H1 (cell line): ENCODE measurements at places on chromosomes 2 and 18.
A peak's percentile ranks its signal among the peaks of the same experiment; 100 is the strongest.

GRCh38 chr18:71583252-71583651 lies 960.9 kb downstream of the CBLN2 start:
- no peaks in the 10 kb centered on the region for H3K27me3 ChIP-seq
- H3K27ac ChIP-seq, result no peak overlapping the region
- H3K4me1 ChIP-seq, result no peaks in the 10 kb centered on the region
- H3K4me3 ChIP-seq, result no peak overlapping the region
- no peak for DNase-seq
- no peaks in the 10 kb centered on the region for H3K36me3 ChIP-seq

GRCh38 chr18:77530732-77531131 lies 281.1 kb downstream of the GALR1 start:
- no peak overlapping the region for H3K27ac ChIP-seq
- no peaks in the 10 kb centered on the region for H3K27me3 ChIP-seq
- DNase-seq, result no peak
- H3K4me1 ChIP-seq, result no peaks in the 10 kb centered on the region

DNA sequence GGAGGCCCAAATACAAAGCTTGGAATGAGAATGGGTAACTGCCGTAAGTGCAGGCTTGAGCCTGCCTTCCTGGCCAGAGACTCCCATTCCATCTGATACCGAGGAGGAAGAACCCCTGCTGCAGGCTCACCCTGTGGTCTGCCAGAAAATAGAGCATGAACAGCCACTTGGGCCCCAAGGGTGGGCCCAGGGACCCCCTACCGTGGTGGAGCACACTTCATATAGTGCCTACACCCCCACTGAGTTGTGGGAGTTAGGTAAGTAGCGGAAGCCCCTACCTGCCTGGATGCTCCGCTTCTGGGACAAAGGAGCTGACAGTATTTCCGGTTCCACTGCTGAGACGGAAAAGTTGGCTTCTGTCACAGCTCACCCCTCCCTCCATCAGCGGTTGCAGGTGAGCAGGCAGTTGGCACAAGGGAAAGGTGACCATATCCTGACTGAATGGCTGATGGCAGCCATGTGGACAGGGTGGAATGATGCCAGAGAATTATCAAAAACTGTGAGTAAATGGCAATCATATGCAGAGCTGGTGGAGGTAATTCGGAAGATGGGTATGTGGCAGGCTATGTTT lies 11.5 kb upstream of the C2orf42 start:
- H3K27ac ChIP-seq, result no peak overlapping the region
- no peak for DNase-seq
- no peaks in the 10 kb centered on the region for H3K4me1 ChIP-seq
- H3K36me3 ChIP-seq, result no peaks in the 10 kb centered on the region
- no peak overlapping the region for H3K4me3 ChIP-seq
- no peaks in the 10 kb centered on the region for H3K27me3 ChIP-seq

GRCh38 chr2:3462493-3463104 lies 56.7 kb downstream of the ADI1 start:
- no peak overlapping the region for H3K27ac ChIP-seq
- H3K4me3 ChIP-seq, result no peak overlapping the region
- peaks cover 5% of the 10 kb centered on the region for H3K4me1 ChIP-seq
- H3K36me3 ChIP-seq, result no peaks in the 10 kb centered on the region
- DNase-seq, result no peak

GRCh38 chr2:112168422-112169124 lies 30.4 kb downstream of the FBLN7 start:
- no peak for DNase-seq
- H3K4me3 ChIP-seq, result no peak overlapping the region

DNA sequence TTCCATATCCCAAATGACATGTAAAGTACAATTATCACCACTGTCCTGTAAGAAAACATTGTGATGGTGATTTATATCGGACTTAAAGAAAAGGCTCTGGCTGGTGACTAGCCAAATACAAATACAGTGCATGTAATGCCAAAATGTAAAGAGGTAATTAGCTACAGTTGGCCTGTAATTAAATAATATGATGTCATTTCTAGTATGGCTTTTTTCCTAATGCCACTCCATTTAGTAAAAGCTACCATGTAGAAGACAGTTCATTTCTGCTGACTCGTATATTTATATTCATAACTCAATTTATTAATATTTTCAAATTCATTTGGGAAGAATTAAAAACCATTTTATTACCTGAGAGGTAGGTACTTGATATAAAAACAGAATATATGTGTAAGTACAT lies 815.7 kb downstream of the ERBB4 start:
- H3K36me3 ChIP-seq, result no peaks in the 10 kb centered on the region
- no peak overlapping the region for H3K4me3 ChIP-seq
- DNase-seq, result no peak

DNA sequence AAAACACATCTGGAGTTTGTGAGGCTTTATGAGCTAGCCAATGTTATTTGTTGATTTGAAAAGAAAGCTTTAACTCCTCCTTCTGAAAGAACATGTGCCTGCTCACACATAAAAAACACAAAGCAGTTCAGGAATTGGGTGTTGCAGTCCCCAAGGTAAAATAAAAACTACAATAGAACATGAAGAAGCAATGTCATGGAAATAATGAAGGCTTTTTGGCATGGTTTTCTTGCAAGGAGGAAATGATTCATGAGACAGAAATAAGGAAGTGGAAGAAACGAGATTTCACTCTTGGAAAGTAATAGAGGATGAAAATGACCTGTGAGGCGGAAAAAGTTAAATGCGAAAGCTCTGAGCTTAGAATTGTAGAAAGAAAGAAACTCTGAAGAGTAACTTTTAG lies 81.1 kb downstream of the TRIB2 start:
- H3K4me1 ChIP-seq, result no peaks in the 10 kb centered on the region
- H3K4me3 ChIP-seq, result no peak overlapping the region
- H3K36me3 ChIP-seq, result no peaks in the 10 kb centered on the region
- no peak overlapping the region for H3K27ac ChIP-seq
- no peaks in the 10 kb centered on the region for H3K27me3 ChIP-seq

GRCh38 chr2:107743274-107743673 lies 83.4 kb upstream of the RGPD4 start:
- no peak for DNase-seq
- H3K36me3 ChIP-seq, result no peaks in the 10 kb centered on the region
- H3K4me3 ChIP-seq, result no peak overlapping the region
- no peaks in the 10 kb centered on the region for H3K27me3 ChIP-seq

GRCh38 chr2:60439219-60439974 lies 114.1 kb downstream of the BCL11A start:
- no peaks in the 10 kb centered on the region for H3K36me3 ChIP-seq
- H3K27ac ChIP-seq, result no peak overlapping the region
- H3K27me3 ChIP-seq, result no peaks in the 10 kb centered on the region

GRCh38 chr2:72145289-72145657 lies 2.4 kb downstream of the CYP26B1 start:
- H3K27me3 ChIP-seq, result peaks cover 93% of the 10 kb centered on the region
- H3K27ac ChIP-seq, result no peak overlapping the region
- H3K4me3 ChIP-seq, result peak overlapping the region; percentile 54

DNA sequence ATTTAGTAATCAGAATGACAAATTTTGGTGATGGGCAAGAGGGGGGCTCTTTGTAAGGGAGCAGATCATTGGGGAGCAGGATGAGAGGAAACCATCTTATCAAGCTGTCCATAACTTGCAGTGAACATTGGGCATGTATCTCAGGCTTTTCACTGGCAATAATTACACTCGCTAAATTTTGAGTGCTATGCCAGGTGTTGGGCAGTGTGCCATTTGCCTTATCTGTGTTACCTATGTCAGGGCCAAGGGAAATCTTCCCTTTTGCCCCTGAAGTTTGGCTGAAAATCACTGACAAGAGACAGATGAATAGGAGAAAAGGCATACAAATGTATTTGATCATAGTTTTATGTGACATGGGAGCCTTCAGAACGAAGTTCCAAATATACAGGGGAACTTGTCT lies 39.0 kb downstream of the NOSTRIN start:
- H3K27ac ChIP-seq, result no peak overlapping the region
- no peaks in the 10 kb centered on the region for H3K27me3 ChIP-seq
- no peaks in the 10 kb centered on the region for H3K4me1 ChIP-seq
- H3K4me3 ChIP-seq, result no peak overlapping the region
- no peaks in the 10 kb centered on the region for H3K36me3 ChIP-seq
- DNase-seq, result no peak

- H3K27me3 ChIP-seq, result no peaks in the 10 kb centered on the region
- H3K36me3 ChIP-seq, result peaks cover 10% of the 10 kb centered on the region
- no peak for DNase-seq
- H3K4me1 ChIP-seq, result no peaks in the 10 kb centered on the region
Measured at GRCh38 chr2:206305523-206306245, 31.2 kb downstream of the ZDBF2 start.

DNA sequence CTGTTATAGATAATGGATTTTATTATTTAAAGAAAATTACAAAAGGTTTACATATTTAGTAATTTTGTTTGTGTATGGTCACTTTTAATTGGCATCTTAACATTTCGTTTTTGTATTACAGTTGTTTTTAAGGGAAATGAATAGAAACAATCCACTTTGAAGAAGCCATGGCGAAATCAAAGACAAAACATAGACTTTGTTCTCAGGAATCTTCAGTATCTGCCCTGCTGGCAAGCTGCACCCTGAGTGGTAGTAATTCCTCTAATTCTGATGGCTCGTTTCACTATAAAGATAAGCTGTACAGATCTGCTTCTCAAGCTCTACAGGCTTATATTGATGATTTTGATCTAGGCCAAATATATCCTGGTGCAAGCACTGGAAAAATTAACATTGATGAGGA lies 2.7 kb downstream of the C18orf54 start:
- H3K27ac ChIP-seq, result no peak overlapping the region
- peaks cover 2% of the 10 kb centered on the region for H3K4me1 ChIP-seq
- H3K36me3 ChIP-seq, result peaks cover 10% of the 10 kb centered on the region
- H3K4me3 ChIP-seq, result no peak overlapping the region
- no peak for DNase-seq
- no peaks in the 10 kb centered on the region for H3K27me3 ChIP-seq

- no peaks in the 10 kb centered on the region for H3K27me3 ChIP-seq
- no peak overlapping the region for H3K4me3 ChIP-seq
- H3K36me3 ChIP-seq, result no peaks in the 10 kb centered on the region
- H3K27ac ChIP-seq, result no peak overlapping the region
- no peak for DNase-seq
- H3K4me1 ChIP-seq, result no peaks in the 10 kb centered on the region
Measured at GRCh38 chr2:8552293-8552801, 129.5 kb upstream of the ID2 start.

GRCh38 chr2:213238753-213239495 lies 45.3 kb upstream of the SPAG16 start:
- no peak overlapping the region for H3K27ac ChIP-seq
- H3K27me3 ChIP-seq, result no peaks in the 10 kb centered on the region
- H3K4me1 ChIP-seq, result no peaks in the 10 kb centered on the region
- no peak overlapping the region for H3K4me3 ChIP-seq

DNA sequence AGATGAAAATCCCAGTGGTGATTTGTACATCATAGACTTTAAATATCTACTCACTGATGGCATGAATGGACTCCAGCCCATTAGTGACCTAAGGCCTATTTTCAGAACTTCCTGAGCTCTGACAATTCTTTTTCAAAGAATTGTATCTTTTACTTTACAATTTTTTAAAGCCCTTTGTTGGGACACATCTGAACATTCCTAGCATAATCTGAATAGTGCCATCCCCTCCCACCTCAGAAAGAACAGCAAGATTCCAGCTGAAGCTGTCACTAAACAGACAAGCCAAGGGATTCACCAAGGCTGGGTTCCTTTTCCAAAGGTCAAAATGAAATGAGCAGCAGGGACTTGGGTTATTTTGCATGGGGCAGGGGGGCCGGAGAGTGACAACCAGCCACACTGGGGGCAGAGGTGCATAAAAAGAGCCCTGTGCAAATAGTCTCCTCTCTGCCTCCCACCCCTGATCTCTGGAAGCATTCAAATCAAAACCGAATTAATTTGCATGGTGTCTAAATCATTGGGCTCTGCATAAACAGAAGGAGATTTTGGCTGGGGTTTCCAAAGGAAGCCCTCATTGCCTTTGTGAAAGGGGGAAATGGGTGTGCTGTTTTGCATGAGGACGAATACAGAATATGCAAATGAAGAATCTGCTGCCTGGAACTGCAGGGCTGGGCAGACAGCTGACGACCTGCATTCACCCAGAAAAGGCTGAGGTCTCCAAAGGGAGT lies 17.2 kb downstream of the EPHA4 start:
- no peak for DNase-seq
- no peaks in the 10 kb centered on the region for H3K27me3 ChIP-seq
- peaks cover 17% of the 10 kb centered on the region; the same call in 1 of the 2 replicates for H3K4me1 ChIP-seq
- H3K27ac ChIP-seq, result no peak overlapping the region

- no peak overlapping the region for H3K4me3 ChIP-seq
- H3K4me1 ChIP-seq, result peaks cover 11% of the 10 kb centered on the region; the same call in 1 of the 2 replicates
- H3K27ac ChIP-seq, result no peak overlapping the region
Measured at GRCh38 chr2:215970425-215970824, 42.9 kb downstream of the MREG start.

GRCh38 chr18:58446391-58447060 lies 182.4 kb downstream of the ALPK2 start:
- no peak for DNase-seq
- no peak overlapping the region for H3K27ac ChIP-seq
- no peak overlapping the region for H3K4me3 ChIP-seq

DNA sequence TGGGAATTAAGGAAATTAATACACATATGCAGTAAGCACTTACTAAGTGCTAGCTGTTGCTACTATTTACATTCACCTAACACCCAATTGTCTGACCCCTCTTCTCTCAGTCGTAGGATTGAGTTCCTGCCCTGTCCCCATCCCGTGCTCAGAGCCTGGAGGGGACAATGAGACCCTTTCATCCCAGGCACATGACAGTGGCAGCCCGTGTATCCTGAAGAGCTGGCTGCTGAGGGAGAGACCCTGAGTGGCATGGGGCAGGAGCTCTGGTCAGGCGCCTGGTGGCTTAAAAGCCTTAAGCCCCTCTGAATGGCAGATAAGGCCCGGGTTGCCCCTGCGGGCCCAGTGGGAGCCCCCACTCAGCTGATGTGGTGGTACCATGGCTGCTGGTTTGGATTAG lies 99.0 kb downstream of the DYSF start:
- no peak for DNase-seq
- no peak overlapping the region for H3K27ac ChIP-seq
- H3K27me3 ChIP-seq, result no peaks in the 10 kb centered on the region
- no peak overlapping the region for H3K4me3 ChIP-seq
- no peaks in the 10 kb centered on the region for H3K4me1 ChIP-seq
- no peaks in the 10 kb centered on the region for H3K36me3 ChIP-seq

DNA sequence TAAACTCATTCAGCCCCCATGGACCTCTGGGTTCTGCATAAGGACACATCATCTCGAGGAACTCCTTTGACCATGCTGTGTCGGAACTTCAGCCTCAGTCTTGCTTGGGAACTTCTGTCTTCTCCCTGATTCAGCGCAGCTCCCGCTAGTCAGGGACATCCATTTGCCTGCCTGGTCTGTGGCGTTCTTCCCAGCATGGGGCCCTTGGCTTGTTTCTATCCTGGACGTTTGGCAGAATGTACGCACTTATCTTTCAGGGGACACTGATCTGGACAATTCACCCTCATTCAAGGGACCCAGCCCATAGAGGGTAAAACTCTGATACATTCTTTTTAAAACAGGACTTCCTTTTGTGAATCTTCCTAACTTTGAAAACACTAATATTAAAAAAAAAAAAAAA lies 75.8 kb upstream of the WIPF1 start:
- no peak overlapping the region for H3K27ac ChIP-seq
- no peaks in the 10 kb centered on the region for H3K4me1 ChIP-seq
- H3K36me3 ChIP-seq, result no peaks in the 10 kb centered on the region
- no peak for DNase-seq
- no peaks in the 10 kb centered on the region for H3K27me3 ChIP-seq
- no peak overlapping the region for H3K4me3 ChIP-seq

- H3K4me3 ChIP-seq, result no peak overlapping the region
- H3K4me1 ChIP-seq, result no peaks in the 10 kb centered on the region; the same call in 1 of the 2 replicates
- H3K36me3 ChIP-seq, result no peaks in the 10 kb centered on the region
- H3K27ac ChIP-seq, result no peak overlapping the region
- no peaks in the 10 kb centered on the region for H3K27me3 ChIP-seq
- no peak for DNase-seq
Measured at GRCh38 chr2:150557020-150557600, 69.6 kb upstream of the RND3 start.
